ENCODE measurements at places on chromosomes 12 and 14.

GRCh38 chr14:66482873-66483272 lies 3.3 kb upstream of the CCDC196 start:
- no peak for DNase-seq

GRCh38 chr12:20350495-20350894 lies 17.8 kb upstream of the PDE3A start:
- DNase-seq, result no peak

GRCh38 chr12:20220339-20220738 lies 148.0 kb upstream of the PDE3A start:
- DNase-seq, result no peak

DNA sequence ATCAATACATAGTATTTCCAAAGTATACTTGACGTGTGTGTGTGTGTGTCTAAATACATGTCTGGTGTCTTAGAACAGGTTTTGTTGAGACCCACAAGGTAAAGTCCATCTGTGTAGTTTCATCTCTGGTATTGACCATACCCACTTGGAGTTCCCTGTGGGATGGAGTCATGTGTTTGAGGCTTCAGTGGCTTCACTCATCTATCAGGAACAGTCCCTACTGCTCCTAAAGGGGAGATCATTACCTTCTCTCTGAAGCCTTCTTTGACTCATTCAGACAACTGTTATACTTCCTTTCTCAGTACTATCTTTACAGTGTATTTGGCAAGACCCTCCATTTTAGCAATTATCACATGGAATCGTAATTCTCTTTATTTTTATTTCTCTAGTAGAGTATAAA lies 14.2 kb downstream of the RAB21 start:
- no peak for DNase-seq

GRCh38 chr12:26940516-26941214 lies 2.4 kb downstream of the FGFR1OP2 start:
- DNase-seq, result no peak

GRCh38 chr12:116861320-116861719 lies 19.9 kb downstream of the HRK start:
- no peak for DNase-seq

GRCh38 chr12:124347805-124348658 lies 53.1 kb downstream of the RFLNA start:
- DNase-seq, result no peak

DNA sequence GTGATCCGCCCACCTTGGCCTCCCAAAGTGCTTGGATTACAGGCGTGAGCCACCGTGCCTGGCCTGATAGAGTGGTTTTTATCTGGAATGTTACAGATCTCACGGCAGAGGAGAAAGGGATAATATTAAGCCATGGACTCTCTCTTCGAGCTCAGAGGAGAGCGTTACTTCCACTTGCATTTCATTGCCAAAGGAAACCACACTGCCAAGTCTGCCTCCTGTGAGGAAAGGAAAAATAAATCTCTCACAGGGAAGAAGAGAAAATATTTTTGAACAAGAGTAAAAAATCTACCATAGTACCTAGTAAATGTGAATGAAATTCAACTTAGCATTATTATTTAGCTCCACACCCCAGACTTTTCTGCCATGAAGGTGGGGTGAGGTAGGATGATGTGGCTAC lies 319.2 kb upstream of the PRICKLE1 start:
- DNase-seq, result no peak

DNA sequence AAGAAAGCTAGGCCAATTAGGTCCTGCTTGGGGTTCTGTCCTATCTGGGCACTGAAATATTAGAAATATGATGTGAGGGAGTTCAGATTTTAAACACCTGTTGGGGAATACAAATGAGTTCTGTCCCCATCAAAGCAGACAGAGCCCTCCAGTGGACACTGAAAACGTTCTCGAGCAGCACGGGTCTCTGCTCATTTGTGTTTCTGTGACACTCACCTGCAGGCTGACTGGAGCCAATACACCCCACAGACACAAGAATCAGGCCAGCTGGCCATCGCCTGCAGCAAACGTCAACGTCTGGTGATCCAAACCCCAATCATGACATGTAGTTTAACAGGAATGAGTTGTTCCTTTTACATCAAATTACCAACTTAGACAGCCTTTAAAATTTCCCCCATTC lies 493.4 kb upstream of the TMEM132C start:
- DNase-seq, result peak; percentile 70

GRCh38 chr14:105256292-105256960 lies 8.1 kb downstream of the BTBD6 start:
- DNase-seq, result no peak

DNA sequence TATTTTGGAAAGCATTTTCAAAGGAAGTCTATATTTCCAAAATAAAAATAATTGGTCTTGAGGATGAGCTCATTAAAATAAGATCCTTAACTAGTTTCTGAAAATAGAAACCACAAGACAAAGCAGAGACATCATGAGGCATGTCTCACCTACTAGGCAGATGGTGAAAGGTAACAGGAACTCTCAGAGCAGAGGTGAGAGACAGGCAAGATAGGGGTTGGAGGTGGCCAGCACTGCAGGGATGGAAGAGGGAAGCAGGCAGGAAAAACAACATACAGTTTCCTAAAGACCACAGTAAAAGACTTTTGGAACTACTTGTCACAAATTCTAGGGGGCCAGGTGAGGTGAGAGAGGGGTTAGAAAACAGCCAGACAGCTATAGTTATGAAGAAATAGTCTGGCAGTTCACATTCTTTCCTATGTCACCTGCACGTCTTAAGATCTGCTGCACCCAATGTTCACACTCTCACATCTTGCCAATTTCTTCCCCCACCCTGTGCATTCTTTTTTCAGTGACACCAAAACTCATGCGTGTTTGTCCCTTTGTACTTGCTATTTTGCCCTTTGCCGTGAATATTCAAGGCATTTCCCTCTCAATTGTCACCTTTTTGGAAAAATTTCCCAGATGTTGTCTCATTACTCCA lies 341.7 kb upstream of the KITLG start:
- DNase-seq, result no peak

DNA sequence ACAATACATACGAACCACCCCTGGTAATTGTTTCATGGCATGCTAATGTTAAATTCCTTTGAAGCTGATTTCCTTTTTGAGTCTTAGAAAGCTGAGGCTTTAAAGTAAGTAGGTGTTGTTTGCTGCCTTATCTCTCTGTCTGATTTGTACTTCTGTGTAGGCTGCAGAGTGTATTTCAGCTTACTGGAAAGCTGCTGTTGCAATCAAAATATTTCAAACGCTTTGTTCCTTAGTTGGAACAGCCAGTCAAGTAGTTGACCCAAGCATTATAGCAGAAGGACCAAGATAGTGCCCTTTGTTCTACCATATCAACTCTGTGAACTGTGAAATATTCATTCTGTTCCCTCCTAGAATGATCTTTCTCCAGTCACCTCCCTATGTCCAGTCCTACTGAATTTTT lies 3.1 kb downstream of the PKP2 start:
- no peak for DNase-seq

DNA sequence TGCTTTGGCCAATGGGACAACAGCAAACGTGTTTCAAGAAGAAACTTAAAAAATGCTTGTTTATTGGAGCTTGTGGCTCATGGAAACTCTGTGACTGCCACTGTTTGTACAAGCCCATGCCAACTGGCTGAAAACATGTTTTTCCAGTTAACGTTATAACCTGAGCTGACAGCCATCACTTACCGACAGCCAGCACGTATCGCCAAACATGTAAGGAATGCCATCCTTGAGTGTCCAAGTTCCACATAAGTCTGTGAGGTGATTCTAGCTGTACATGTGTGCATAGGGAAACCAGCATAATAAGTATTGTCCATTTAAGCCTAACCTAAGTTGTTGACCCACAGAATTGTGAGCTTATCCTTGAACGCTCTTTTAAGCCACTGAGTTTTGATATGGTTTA lies 596.9 kb downstream of the TRHDE start:
- no peak for DNase-seq

GRCh38 chr12:100955139-100955538 lies 160.6 kb downstream of the ANO4 start:
- DNase-seq, result no peak

DNA sequence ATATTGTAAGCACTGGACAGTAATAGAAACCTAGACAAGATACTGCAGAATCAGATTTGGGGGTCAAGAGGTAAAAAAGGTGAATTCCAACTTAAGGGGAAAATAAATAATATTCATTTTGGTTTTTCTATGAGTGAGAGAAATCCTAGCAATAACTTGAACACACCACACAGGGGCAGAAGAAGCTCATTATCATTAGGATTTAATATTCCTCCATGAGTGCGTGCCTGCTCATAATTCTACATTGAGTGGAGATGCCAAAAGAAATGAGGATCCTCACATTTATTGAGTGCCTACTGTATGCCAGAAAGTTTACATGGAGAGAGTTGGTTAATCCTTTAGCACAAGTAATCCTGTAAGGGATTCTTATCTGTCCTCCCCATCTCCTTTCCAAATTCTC lies 40.5 kb upstream of the C14orf132 start:
- DNase-seq, result peak; percentile 27

- no peak for DNase-seq
Measured at GRCh38 chr14:97655169-97655948, 858.2 kb downstream of the VRK1 start.

GRCh38 chr14:85529803-85530574 lies at the start of gene FLRT2:
Gene FLRT2, plus strand, starts transcription at chr14:85530144. Its CDS starts 91,371 bp downstream, at chr14:85621515.
- peak; percentile 49 for DNase-seq

DNA sequence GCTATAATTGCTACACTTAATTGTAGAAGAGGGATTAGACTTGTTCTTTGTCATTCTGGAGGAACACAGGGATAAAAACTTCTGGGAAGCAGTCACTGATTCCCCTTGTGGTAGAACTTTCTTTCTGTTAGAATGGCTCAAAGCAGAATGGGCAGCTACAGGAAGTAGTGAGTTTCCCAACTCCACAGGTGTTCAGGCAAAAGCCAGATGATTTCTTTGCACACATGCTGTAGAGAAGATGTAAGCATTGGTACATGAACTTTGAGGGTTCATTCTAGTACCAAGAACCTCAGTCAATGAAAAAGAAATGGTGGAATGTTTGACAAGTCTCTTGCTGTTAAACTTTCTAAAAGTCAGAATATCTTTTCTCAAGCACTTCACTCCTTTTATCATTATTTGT lies 4.3 kb downstream of the NDUFA9 start:
- DNase-seq, result no peak

GRCh38 chr12:104494137-104494792 lies 37.5 kb downstream of the CHST11 start:
- DNase-seq, result no peak

DNA sequence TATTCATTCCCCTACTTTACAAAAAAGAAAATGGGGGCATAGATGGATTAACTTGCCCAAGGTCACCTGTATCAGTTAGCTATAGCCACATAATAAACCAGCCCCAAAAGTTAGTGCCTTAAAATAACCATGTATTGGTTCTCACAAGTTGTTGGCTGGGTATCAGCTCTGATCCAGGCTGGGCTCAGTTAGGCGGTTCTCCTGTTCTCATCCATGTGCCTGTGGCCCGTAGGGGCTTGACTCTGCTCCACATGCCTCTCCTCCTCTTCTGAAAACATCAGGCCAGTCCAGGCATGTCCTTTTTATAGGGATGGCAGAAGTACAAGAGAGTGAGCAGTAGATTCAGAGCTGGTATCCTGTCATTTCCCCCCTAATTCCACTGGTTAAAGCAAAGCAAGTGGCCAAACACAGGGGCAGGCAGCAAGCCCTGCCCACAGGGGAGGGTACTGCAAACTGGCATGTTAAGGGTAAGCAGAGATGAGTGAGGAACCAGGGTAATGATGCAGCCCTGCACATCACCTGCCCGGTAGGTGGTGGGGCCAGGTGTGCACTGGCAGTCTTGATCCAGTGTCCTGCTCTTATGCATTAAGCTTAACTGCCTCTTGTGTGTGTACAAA lies 47.9 kb upstream of the TUNAR start:
- DNase-seq, result no peak

GRCh38 chr12:75658286-75658685 lies 146.9 kb upstream of the KRR1 start:
- DNase-seq, result no peak
